Brain pericyte (primary cell): ENCODE measurements at places on chromosomes 16 and 17.

GRCh38 chr17:6380915-6381438 is 53.9 kb downstream of the AIPL1 start:
- DNase-seq, result no peak

DNA sequence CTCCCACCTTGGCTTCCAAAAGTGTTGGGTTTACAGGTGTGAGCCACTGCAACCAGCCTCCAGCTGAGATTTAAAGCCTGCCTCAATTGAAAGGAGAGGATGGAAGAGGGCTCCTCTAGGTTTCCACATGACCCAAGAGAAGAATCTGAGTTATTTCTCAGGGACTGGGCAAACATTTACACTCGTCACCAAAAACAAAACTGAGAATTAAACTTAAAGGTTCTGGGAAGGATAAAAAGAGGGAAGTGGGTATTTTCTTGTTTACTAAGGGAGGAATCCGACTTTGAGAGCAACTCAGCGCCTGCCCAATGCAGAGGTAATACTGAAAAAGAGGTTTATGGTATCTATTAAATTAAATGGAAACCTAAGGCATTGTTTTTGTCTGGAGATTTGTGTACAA is 13.3 kb downstream of the HOXB1 start:
- DNase-seq, result no peak

DNA sequence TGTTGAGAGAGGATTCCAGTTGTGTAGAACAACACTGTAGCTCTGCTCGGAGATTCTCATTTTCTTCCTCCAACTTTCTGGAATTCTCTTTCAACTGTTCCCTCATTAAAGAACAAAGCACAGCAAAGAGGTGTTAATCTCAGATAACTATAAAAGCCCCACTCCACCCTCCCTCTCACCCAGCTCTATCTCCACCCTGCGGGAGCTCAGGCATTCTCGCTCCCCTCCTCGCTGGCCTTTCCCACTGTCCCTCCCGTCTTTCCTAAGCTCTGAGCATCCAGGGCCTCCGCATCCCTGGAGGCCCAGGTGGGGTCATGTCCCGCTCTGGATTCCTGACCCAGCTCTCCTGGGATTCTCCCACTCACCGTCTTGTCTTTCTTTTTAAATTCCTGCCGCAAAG is 35.1 kb downstream of the DHX38 start:
- no peak for DNase-seq

DNA sequence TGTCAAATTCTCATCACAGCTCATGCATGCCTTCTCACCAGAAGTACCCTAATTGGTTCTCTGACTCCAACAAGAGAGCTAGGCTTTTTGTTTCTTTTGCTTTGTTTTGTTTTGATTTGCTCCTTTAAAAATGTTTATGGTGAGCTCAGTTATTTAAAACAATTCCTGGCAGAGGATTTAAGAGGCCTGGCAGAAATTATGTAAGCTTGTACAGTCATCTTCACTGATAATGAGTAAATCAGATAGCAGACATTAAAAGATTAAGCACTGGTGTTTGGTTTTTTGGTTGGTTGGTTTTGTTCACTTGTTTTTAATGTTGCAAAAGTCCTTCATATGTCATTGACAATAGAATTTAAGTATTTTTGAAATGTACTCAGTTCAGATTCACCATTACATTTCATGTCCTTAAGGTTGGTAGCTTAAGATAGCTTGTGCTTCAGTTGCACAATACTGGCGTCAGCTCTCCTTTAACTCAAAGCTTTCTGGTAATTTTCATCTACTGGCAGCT is 378.9 kb downstream of the CDH13 start:
- no peak for DNase-seq

DNA sequence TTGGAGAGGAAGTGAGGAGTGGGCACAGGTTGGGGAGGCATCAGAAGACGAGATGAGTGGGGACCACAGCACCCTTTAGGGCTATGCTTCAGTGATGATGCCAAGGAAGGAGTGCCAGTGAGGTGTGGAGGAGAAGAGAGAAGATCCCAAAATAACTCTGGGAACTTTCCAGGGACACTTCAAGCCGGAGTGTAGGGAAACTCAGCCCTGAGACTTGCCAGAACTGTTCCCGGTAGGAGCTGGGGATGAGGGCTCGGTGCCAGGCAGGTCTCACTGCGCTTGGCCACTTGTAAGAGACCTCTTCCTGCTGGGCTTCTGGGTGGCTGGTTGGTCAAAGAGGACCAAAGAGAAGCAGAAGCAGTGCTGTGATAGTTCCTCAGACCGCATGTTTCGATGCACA is 63.6 kb downstream of the SHISA6 start:
- no peak for DNase-seq

GRCh38 chr16:19691161-19691711 is 26.8 kb downstream of the KNOP1 start:
- DNase-seq, result no peak

- no peak for DNase-seq
Measured at GRCh38 chr16:8877894-8878522, 4.1 kb upstream of the LITAFD start.

GRCh38 chr16:26983426-26983825 is 83.3 kb upstream of the C16orf82 start:
- no peak for DNase-seq

GRCh38 chr16:23298290-23298915 is 3.7 kb upstream of the SCNN1B start:
- no peak for DNase-seq

- DNase-seq, result no peak
Measured at GRCh38 chr16:50724306-50724705, 17.6 kb upstream of the CYLD start.

- DNase-seq, result no peak
Measured at GRCh38 chr17:54867634-54868033, 33.0 kb upstream of the TOM1L1 start.

GRCh38 chr16:86951831-86952598 is 365.2 kb downstream of the C16orf95 start:
- DNase-seq, result peak; percentile 97

DNA sequence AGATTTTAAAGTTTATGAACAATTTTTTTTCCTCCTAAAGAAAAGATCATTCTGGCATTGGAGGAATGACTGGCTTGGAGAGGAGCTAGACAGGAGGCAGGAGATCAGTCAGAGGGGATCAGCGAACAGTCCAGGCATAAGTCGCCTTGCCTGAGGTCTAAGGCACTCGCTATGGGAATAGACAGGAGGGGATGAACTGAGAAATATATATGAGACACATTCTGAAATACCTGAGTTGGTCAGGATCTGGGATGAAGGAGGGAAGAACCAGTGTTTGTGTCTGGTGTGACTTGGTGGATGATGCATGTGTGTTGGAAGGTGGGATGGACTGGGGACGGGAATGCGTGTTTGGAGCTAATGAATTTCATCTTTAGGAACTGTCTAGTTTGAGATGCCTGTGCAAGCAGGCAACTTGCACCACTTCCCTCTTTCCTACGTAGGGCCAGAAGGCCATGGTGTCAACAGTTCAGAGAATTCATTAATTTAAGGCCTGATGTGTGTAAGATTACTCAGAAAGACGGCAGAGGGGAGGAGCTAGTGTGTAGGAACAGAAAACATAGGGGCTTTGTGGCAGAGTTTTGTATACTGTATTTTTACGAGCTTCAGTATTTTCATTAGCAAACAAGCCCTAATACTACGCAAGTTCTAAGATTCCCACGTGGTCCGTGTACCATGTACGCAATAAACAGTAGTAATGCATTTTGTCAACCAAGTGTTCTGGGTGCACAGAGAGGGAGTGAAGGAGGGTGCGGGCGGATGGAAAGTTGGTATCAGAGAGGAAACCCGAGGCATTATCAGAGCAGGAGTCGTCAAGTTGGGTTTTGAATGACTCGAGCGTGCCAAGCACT is 825 bp downstream of the HEATR6 start:
- DNase-seq, result no peak

DNA sequence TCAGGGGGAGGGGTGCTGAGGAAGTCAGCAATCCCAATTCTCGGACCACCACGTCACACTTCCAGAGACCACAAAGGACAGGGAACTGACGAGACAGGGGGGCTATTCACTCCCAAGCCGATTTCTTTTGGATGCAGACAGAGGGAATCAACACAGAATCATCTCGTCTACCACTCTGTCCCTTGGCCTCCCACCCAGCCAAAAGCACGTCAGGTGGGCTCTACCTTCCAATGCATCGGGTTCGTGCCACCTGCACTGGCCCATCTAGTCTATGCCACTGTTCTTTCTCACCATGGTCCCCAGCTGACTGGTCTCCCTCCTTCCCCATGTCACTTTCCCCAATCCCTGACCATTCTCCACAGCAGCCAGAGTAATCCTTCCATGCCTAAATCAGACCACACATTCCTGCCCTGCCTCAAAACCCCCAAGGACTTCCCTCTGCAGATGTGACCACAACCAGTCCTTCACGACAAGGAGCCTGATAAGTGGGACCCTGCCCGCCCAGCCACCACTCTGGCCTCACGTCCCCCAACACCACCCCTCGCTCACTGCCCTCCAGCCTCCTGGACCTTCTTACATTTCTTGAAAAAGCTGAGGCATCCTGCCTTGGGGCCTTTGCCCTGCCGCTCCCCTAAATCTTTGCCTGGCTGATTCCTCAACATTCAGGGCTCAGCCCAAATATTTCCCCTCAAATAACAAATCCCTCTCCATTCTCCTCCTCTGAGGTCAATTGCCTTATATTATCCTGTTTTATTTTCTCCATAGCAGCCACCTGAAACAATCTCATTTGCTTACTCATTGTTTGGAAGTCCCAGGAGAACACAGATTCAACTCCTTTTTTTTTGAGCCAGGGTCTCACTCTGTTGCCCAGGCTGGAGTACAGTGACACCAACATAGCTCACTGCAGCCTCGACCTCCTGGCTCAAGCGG is 70.4 kb downstream of the IL21R start:
- DNase-seq, result no peak
